ENCODE measurements at places on chromosomes 16 and 17.

DNA sequence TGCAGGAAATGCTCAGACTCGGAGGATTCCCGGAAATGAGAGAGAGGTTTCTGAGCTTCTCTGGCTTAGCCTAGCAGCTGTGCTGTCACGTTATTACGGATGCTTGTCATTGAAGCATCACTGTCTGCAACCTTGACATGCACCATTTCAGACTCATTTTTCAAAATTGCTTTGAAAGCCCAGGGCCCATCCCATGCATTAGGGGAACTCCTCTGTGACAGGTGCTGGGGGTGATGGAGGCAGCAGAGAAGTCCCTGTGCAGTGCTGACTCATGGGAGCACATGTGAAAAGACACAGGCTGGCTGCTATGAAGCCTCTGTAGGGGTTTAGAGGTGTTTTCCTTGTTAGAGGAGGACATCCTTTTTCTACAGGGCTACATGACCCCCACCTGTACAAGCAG lies 214.0 kb upstream of the MPHOSPH6 start:
- DNase-seq = peak; percentile 5

- no peak for DNase-seq
Observed at GRCh38 chr17:17227608-17228520, 9.1 kb downstream of the FLCN start.

DNA sequence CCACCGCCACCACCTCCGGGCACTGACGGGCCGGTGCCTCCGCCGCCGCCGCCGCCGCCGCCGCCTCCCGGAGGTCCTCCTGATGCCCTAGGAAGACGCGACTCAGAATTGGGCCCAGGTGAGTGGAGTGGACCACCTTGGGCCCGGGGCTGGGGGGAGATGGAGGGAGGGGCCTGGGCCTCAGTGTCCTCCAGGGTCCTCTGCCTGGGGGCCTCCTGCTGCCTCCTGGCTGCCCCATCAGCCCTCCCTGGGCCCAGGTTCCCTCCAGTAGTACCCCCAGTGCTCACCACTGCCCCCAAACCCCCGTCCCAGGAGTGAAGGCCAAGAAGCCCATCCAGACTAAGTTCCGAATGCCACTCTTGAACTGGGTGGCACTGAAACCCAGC lies 19.9 kb downstream of the SPATA32 start:
- no peak for DNase-seq

DNA sequence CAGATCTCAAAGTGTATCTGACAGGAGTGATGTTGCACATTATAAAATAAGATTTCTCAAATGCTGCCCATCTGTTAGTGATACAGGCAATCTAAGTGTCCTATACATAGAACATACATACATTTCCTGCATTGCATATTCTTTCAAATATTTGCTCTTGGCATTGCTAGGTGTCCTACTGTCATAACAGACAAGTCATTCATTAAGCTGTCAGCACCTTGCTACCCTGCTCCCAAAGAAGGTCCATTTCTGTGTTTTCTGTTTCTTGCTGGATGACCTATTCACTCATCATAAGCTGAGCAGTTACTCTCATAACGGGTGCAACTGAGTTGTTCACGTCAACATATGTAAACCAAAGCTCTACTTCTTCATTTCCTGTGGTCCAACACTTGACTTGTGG lies 719.0 kb downstream of the KCNJ2 start:
- DNase-seq = no peak

DNA sequence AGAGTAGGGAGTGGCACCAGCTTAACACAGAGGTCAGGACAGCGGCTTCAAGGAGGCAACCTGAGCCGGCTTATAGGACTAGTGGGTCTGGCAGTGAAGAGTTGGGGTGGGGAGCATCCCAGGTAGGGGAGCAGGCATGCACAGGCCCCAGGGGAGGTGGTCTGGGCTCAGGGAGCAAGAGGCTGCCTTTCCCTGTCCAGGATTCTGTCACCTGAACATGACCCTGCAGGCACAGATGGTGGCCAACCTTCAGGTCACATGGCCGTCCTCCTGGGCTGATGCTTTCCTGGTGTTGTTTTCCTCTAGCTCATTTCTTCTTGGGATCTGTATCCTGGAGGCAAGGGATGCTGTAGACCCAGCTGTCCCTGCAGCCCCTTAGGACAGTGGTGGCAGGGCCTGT lies 3.5 kb upstream of the MYO15A start:
- no peak for DNase-seq

- DNase-seq = no peak
Observed at GRCh38 chr16:572865-573650, 3.3 kb downstream of the PIGQ start.

- no peak for DNase-seq
Observed at GRCh38 chr17:65864394-65864793, 302.9 kb upstream of the AXIN2 start.
